ENCODE measurements at places on chromosomes 4 and X.

GRCh38 chrX:46381630-46382029 is 163.6 kb downstream of the ZNF674 start:
- no peak for DNase-seq

GRCh38 chr4:28360681-28361080 is 1500.0 kb downstream of the STIM2 start:
- no peak for DNase-seq

DNA sequence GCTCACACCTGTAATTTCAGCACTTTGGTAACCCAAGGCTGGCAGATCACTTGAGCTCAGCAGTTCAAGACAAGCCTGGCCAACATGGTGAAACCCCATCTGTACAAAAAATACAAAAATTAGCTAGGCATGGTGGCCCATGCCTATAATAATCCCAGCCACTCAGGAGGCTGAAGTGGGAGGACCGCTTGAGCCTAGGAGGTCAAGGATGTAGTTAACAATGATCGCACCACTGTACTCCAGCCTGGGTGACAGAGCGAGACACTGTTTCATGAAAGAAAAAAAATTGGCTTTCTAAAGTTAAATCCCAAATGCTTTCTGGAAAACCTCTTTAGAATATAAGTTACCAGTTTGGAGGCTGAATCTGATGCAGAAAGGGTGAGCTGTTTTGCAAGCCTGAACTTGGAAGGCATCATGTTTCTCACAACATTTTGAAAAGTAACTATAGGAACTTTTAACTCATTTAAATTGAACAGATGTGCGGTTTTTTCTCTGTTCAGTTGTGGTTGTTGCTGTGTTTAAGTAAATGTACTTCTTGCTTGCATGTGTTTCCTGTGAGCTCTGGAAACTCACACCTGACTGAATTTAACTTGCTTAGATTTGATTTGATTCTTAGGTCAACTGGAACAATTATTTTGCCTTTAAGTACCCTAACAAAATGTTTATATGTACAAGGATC is 39.8 kb upstream of the TMEM131L start:
- no peak for DNase-seq

GRCh38 chrX:105109936-105110335 is 110.6 kb downstream of the TEX13A start:
- no peak for DNase-seq

GRCh38 chr4:138348055-138348454 is 105.9 kb upstream of the SLC7A11 start:
- no peak for DNase-seq

DNA sequence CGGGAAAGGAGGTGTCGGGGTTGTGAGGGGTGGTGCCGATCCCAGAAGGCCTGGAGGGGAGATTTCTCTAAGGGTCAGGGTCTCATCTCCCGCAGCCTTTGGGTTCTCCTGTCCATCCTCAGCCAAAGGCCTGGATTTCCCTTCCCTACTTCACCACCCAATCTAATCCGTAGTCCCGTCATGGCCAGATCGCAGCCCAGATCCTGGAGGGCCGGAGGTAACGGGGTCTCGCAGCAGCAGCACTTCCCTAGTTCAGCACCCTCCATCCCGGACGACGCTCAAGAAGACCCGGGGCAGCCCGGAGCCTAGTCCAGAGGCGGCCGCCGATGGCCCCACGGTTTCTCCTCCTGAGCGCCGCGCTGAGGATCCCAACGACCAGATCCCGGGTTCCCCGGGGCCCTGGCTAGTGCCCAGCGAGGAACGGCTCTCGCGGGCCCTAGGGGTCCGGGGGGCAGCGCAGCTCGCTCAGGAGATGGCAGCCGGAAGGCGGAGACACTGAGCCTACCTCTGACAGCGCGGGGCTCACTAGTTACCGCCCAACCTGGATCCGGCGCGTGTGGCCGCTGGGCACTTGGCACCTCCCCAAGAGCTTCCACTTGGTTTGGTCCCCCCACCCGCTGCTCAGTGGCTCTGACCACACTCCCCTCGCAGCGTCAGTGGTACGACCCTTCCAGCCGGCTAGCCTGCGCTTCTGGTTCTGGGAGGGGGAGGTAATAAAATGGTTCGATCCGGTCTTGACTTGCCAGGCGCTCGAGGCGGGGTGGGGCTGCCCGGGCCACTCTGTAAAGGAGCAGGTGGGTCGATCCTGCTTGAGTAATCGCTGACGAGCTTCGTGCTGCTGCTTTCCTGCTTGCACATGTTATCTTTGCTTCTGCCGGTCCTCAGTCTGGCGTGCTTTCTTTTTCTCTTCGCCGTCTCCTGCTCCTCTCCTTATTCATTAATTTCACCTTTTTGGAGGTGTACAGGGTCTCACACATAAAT is 3.6 kb downstream of the MAGIX start:
- DNase-seq: peak; percentile 86

GRCh38 chr4:168831919-168832762 is 177.9 kb downstream of the CBR4 start:
- DNase-seq: peak; percentile 89

DNA sequence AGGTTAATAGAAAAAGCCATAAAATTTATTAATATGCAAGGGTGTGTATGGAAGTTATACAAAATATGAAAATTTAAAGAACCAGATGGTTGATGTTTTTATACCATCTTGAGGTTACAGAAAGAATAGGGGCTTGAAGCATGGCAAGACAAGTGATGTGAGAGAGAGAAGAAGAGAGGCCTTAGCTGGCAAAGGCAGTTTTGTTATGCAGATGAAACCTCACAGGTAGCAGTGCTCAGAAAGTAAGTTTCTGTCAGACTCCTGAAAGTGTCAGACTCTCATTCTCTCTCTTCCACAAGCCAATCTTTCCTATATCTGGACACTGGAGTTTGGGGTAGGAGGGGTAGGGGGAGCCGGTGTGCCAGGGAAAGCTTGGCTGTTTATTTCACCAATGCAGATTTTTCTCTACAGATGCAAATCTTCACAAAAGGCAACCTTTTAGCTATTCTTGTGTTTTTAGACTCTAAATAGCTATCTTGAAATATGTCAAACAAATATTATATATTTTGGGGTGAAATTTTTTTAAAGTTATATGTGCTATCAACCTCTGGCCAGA is 124.5 kb downstream of the CFAP299 start:
- DNase-seq: no peak

- no peak for DNase-seq
Measured at GRCh38 chr4:112897543-112897942, 151.9 kb upstream of the ANK2 start.

GRCh38 chr4:121375262-121375661 is 5.6 kb downstream of the QRFPR start:
- no peak for DNase-seq

DNA sequence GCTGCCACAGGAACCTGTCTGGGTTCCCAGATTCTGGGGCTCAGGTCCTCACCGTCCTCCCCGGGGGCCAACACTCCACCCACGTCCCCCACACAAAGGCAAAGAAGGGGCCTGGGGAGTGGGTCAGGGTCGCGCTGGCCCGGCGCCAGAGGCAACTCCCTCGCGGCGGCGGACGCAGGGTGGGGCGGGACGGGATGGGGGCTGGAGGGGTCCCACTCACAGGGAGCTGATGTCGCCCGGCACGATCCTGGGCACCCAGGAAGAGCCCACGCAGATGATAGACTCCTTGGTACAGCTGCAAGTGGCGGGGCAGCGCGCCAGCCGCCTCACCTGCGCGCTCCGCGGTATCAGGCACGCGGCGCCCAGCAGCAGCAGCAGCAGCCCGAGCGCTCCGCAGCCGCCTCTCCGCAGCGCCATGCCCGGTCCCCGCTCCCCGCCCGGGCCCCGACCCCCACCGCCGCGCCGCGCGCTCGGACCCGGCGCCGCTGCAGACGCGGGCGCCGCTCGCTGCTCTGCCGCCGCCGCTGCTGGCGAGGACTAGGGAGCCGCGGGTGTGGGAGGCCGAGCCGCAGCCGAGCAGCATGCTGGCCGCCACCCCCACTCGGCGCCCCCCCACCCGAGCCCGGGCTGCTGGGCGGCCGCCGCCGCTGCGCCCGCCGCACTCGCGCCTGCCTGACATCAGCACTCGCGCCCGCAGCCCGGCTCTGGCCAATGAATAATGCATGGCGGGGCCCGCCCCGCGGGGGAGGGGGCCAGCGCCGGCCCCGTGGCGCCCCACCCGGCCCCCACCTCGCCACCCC is at the start of gene LGI2:
LGI2 (minus strand) TSS at position 670 of the 800 bp plus-strand sequence; CDS start at position 417, 253 bp downstream.
- DNase-seq: no peak

DNA sequence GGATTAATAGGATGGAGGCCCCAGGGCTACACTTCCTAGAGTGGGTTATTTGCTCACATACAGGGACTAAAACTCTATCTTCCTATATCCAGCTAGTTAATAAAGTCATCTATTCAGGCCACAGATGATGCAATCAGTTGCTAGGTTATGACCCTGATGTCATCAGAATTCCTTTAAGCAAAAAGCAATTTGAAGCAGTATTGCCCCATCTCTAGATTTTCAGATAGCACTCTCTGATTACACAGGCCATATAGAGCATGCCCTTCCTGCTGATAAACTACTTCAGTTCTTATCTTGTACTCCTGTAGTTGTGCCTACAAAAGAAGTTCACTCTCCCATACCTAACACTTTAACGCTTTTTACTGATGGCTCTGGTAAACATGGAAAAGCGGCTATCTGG is 84.8 kb downstream of the TMEM144 start:
- no peak for DNase-seq

- DNase-seq: no peak
Measured at GRCh38 chr4:55181010-55182005, 55.9 kb upstream of the KDR start.

DNA sequence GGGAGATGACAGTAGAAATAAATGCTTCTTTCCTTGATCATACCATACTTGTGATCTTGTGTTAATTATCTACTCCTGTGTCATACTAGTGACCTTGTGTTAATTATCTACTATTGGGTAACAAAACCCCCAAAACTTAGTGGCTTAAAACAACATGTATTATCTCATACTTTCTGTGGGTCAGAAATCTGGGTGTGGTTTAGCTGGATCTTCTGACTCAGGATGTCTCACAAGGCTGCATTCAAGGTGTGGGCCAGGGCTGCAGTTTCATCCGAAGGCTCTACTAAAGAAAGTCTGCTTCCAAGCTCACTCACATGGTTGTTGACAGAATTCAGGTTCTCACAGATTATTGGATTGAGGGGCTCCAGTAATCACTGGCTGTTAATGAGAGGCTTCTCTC is 70.3 kb upstream of the NDP start:
- no peak for DNase-seq

DNA sequence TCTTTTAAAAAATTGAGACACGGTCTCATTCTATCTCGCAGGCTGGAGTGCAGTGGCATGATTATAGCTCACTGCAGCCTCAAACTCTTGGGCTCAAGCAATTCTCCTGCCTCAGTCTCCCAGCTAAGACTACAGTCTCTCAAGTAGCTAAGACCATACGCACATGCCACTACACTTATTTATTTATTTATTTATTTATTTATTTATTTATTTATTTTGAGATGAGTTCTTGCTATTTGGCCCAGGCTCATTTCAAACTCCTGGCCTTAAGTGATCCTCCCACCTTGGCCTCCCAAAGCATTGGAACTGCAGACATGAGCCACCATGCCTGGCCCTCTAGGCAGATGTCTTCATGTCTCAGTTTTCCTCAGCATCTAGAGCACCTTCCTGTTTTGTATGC is 482.2 kb downstream of the CFAP47 start:
- DNase-seq: no peak

DNA sequence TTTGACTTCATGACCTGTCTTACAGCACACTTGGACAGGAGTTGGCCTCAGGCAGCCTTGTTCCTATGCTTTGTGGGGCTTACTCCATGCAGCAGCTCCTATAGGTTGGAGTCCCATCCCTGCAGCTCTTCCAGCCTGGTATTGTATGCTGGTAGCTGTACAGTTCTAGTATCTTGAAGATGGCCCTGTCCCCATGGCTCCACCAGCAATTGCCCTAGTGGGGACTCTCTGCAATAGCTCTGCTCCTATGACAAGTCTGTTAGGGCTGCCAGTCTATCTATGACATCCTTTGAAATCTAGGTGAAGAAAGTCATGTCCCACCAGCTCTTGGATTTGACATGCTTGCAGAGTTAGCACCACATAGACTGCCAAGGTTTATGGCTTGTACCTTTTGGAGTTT is 252.6 kb downstream of the ANTXR2 start:
- no peak for DNase-seq

DNA sequence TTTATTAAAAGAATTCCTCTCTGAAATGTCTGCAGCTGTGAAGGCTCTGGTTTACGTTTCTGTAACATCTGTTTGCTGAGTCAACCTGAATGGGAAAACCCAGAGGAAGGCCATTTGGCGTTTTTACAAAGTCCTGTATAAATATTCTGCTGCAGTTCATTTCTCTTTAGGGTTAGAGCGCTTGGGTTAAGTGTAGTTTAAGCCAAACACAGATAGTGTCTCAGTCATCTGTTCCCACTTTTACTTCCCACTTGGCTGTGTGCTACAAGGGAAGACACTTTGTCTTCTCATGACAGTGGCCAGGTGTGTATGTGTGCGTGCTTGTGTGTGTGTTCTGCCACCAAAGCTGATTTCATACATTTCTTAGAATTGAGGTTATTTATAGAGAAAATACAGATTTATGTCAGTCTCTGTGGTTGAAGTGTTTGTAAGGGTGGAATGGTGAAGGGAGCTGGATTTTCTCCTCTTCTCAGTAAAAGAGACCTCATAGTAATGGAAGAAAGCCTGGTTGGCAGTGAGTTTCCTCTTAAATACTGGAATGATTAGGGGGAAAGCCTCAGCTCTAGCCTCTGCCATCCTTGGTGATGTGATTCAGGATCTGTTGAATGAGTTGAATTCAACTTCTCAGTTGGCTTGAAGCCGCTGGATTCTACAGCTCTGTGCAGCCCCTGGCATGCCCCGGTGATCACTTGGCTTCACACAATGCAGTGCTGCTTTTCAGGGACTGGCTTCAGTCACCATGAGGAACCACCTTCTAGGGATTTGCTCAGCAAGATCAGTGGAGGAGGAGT is 50.6 kb downstream of the JADE1 start:
- DNase-seq: no peak

DNA sequence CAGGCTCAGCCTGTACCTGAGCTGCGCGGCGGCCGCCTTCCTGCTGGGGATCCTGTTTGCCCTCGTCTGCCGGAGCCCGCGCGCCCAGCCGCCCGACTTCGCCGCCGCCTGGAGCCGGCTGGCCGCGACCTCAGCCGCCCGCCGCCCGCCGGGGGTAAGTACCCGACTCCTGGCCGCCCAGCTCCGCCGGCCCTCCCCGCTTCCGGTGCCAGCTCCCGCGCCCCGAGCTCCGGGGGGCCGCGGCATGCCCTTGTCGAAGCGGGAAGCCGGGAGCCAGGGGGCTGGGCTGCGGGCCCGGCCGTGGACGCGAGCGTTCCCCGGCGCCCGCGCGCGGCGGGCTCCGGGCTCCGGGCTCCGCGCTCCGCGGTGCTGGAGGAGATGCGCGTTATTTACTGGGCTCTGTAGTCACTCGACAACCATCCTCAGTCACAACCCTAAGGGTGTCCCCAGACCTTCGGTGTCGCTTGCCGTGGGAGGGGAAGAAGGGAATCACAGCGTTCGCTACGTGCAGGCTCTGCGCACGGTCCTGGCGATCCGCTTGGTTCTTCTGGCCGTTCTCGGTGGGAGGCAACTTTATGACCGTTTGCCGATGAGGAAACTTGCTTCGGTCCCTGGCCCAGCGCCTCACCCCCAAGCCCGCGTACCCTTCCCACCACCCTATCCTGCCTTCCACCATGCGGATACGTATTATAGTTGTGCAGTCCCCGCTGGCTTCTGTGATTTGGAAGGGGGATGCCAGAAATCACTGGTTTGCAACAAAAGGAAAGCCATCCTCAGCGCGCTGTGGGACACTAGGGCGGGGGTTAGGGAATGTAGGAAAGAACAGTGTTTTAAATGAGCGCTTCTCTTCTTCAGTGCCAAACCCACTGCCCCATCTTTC is 944 bp downstream of the SNX25 start:
- no peak for DNase-seq

- no peak for DNase-seq
Measured at GRCh38 chr4:95049551-95050233, 291.9 kb downstream of the BMPR1B start.

GRCh38 chr4:121943941-121944340 is 7.9 kb downstream of the TRPC3 start:
- no peak for DNase-seq

Measured in coronary artery (tissue), 2 donors.